ENCODE measurements at places on chromosomes 3 and 15. TPM values are rescaled to one million over a fixed set of nuclear protein-coding genes. Genes with fewer than 3 reads are reported as not detected.

DNA sequence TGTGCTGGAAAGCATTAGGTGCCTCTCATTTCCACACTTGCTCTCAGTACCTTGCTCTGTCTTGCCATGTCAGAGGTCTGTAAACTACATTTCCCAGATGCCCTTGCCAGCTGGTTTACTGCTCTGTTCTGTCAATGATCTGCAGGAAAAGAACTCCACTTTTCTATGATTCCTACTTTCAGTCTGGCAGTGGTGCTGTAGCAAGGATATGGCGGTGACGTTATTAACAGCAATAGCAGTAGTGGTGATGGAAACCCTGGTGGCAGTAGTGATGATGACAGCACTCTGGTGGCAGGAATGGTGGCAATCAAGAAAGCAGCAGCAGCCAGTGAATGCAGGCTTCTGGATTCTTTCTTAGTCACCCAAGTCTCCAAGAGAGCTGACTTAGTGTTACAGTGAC, 665.2 kb downstream of the DIPK2A start:
- H3K27me3 ChIP-seq, result peaks cover 1% of the 10 kb centered on the region
- no peak for DNase-seq
- no peaks in the 10 kb centered on the region for H3K36me3 ChIP-seq

The GPR176 gene
- total RNA-seq, result 31.2 TPM

The GCNT3 gene
- total RNA-seq, result 0.70 TPM

DNA sequence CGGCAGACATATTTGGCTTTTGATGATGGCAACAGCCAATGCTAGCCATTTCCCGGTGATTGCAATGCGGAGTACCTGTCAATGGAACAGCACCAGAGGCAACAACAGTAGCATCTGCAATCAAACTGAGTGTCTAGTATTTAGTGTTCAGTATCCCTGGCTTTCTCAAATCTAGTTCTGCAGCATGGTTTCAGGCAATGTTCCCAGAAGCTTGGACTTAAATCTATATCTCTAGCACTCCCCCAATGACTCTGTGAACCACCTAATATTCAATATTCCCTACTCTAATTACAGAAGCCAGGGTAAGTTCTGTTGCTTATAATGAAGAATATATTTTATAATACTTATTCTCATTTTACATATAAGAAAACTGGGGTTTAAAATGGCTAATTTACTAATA, 48.2 kb downstream of the TBL1XR1 start:
- H3K4me3 ChIP-seq, result no peak overlapping the region
- H3K4me1 ChIP-seq, result peaks cover 85% of the 10 kb centered on the region
- DNase-seq, result no peak

DNA sequence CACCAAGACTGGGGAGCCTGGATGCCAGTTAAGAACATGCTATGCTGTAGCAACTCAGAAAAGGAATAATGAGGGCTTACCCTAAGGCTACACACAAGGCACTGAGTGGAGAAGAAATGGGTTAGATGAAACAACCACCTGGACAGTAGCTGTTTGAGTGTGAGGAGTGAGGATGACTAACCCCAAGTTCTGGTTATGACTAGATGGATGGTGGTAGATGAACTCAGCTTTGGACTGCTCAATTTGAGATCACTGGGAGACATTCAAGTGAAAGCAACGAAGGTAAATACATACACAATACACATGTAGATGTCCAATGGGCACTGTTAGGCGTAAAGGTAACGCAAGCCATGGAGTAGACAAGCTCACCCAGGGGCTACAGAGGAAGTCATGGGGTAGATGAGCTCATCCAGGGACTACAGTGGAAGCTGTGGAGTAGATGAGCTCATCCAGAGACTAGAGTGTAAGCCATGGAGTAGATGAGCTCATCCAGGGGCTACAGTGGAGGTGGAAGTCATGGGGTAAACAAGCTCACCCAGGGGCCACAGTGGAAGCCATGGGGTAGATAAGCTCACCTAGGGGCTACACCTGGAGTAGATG, 98.3 kb downstream of the ANO10 start:
- H3K4me1 ChIP-seq, result no peaks in the 10 kb centered on the region
- no peak overlapping the region for H3K27ac ChIP-seq
- H3K36me3 ChIP-seq, result peaks cover 22% of the 10 kb centered on the region
- H3K4me3 ChIP-seq, result no peak overlapping the region

DNA sequence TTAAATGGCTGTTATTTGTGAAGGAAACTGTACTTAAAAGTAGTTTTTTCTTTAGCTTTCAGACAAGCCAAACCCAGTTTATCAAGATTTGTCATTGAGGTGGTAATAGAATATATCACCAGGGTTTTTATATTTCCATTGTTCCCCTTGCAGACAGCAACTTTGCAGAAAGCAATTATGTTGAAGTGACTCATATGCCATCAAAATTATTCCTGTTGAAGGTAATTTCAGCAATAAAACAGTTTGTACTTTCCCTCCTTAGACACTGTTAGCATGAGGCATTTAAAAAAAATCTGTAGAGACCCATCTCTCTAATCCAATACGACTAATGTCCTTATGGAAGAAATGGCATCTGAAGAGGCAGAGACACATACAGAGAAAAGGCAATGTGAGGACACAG, 219.0 kb downstream of the NFKBIZ start:
- peaks cover 25% of the 10 kb centered on the region for H3K4me1 ChIP-seq
- H3K4me3 ChIP-seq, result no peak overlapping the region
- no peaks in the 10 kb centered on the region for H3K36me3 ChIP-seq
- DNase-seq, result no peak
- H3K27ac ChIP-seq, result no peak overlapping the region

The RLBP1 gene
- total RNA-seq, result not detected

GRCh38 chr15:69749797-69750196, 297.2 kb downstream of the RPLP1 start:
- H3K36me3 ChIP-seq, result peaks cover 11% of the 10 kb centered on the region
- no peaks in the 10 kb centered on the region for H3K4me1 ChIP-seq
- DNase-seq, result no peak
- no peak overlapping the region for H3K27ac ChIP-seq
- H3K4me3 ChIP-seq, result no peak overlapping the region

- H3K27ac ChIP-seq, result no peak overlapping the region
- no peak overlapping the region for H3K4me3 ChIP-seq
- H3K27me3 ChIP-seq, result no peaks in the 10 kb centered on the region
- peaks cover 6% of the 10 kb centered on the region for H3K4me1 ChIP-seq
Measured at GRCh38 chr3:24773798-24774197, 279.1 kb upstream of the THRB start.

The SLC24A5 gene
- not detected for total RNA-seq

DNA sequence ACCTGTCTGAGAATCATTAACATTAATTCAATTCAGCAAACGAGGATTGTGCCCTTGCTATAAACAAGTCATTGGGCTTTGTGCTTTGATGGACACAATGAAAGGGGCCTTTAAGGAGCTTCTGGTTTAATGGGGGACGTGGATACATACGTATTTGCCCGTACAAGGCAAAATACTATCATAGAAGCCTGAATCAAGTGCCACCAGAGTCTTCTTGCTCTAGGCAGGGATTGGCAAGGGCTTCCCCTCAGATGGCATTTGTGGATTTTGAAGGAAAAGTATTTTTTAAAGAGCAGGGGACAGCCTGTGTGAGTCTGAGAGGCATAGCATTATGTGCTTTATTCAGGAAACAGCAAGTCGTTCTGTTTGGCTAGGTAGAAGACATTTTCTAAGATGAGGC, 83.7 kb upstream of the NEDD4 start:
- no peaks in the 10 kb centered on the region for H3K4me1 ChIP-seq
- no peak overlapping the region for H3K27ac ChIP-seq
- no peak for DNase-seq

DNA sequence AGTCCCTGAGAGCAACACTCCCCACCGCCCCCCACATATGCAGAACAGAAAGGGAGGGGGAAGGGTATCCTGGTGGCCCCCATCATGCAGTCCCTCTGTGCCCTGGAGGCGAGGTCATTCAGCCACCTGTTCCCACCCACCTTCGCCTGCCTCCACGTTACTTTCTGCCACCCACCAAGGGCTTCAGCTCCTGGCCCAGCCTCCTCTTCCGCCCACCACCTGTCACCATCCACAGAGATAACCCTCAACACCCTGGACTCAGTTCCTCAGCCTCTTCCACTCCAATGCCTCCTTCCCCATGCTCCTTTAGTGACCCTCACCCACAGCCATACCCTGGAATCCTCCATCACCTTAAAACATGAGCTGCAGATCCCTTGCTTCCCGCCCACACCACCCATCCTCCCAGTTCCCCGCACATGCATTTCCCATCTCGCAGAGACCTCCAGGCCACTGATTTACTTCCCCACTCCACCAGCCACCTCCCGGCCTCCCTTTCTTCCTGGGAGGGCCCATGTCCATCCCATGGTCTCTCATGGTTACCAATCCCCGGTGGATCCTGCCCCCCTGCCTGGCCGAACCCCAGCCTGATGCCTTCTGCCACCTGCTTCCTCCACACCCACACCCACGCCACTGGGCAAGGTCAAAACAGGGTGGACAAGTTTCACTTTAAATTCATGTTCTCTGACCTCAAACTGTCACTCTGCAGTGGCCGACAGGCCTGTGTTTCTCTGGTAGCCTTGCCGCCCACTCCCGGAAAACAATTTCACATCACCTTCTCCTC, 18.2 kb downstream of the HOMER2 start:
- H3K4me1 ChIP-seq, result peaks cover 4% of the 10 kb centered on the region
- no peaks in the 10 kb centered on the region for H3K36me3 ChIP-seq
- no peak overlapping the region for H3K27ac ChIP-seq
- H3K27me3 ChIP-seq, result no peaks in the 10 kb centered on the region

The ABI3BP gene
- total RNA-seq, result 166 TPM

The PRICKLE2 gene
- 48.2 TPM for total RNA-seq

The STOML1 gene
- total RNA-seq, result 18.9 TPM

GRCh38 chr3:171844873-171845272, 1.7 kb downstream of the TMEM212 start:
- H3K27ac ChIP-seq, result peak overlapping the region; percentile 71
- H3K27me3 ChIP-seq, result no peaks in the 10 kb centered on the region
- H3K36me3 ChIP-seq, result no peaks in the 10 kb centered on the region
- H3K4me3 ChIP-seq, result no peak overlapping the region
- DNase-seq, result no peak

The MINAR1 gene
- total RNA-seq, result 4.0 TPM

- H3K4me3 ChIP-seq, result no peak overlapping the region
- no peaks in the 10 kb centered on the region for H3K27me3 ChIP-seq
- H3K27ac ChIP-seq, result no peak overlapping the region
- DNase-seq, result no peak
- H3K4me1 ChIP-seq, result peaks cover 33% of the 10 kb centered on the region
Measured at GRCh38 chr3:112602217-112602838, 38.6 kb downstream of the CCDC80 start.

The CYP8B1 gene
- total RNA-seq, result not detected

The PRR20G gene
- total RNA-seq, result not detected

The UBA7 gene
- 26.3 TPM for total RNA-seq

DNA sequence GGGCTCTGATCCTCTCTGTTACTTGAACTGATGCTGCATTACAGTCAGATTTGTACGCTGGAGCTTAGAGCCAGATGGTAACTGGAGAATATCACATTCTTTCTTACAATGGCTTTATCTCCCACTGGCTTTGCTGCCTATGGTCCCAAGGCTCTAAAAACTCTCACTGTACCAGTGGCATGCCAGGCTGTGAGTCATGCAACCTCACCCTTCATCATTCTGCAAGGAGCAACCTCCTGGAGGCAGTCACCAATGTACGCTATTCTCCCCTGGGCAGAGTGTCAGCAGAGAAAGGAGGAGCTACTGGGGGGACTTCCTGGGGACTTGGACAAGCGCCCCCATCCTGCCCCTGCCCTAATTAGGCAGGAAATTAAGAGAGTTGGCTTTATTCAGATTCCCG, 97.9 kb upstream of the EIF1B start:
- no peaks in the 10 kb centered on the region for H3K36me3 ChIP-seq
- peaks cover 13% of the 10 kb centered on the region for H3K27me3 ChIP-seq
- no peaks in the 10 kb centered on the region for H3K4me1 ChIP-seq
- H3K4me3 ChIP-seq, result no peak overlapping the region

The MYZAP gene
- 1.9 TPM for total RNA-seq
